Renal pelvis (tissue), 12 donors: ENCODE measurements at places on chromosomes 5 and 9. TPM values are rescaled to one million over a fixed set of nuclear protein-coding genes. Genes with fewer than 3 reads are reported as not detected.
A peak's percentile ranks its signal among the peaks of the same experiment; 100 is the strongest.

- no peak for DNase-seq
Observed at GRCh38 chr9:120733190-120733589, 18.9 kb upstream of the MEGF9 start.

The ZNF608 gene
- 80.8 TPM for polyA plus RNA-seq

- DNase-seq, result no peak
Observed at GRCh38 chr5:145450286-145450885, 384.8 kb downstream of the PRELID2 start.

DNA sequence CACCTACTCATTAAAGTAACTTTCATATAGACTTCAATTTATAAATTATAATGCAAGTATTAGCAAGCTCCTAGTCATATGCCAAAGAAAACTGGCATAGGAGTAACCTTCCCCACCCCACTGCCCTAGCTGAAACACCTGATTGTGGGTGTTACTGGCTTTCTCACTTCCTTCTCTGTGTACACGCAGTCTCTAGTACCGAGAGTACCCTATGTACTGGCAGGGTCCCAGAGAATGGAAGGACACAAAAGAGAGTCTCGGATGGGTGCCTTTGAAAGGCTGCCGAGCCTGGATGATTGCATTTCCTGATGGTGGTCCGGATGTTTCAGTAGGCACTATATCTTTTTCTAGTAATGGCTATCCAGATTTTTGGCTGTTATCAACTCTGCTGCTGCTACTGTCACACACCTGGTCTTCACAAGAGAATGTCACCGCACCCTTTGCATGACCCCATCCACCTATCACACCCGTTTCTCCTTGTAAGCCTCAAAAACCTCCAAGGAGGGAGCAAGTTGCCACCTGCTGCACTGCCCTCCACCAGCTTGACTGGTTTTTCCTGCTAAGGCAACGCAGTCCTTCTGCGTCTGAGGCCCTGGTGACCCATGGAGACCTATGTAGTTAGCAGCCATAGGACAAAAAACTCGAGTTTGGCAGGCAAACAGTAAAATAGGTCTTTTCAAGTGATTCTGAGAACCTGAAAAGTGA lies 53.8 kb upstream of the CLINT1 start:
- DNase-seq, result peak; percentile 76

GRCh38 chr5:77282337-77283027 lies 72.0 kb downstream of the PDE8B start:
- no peak for DNase-seq

The ZNF366 gene
- 3.4 TPM for polyA plus RNA-seq

GRCh38 chr5:178502401-178503100 lies 87.6 kb downstream of the COL23A1 start:
- DNase-seq, result no peak

- DNase-seq, result no peak
Observed at GRCh38 chr9:73515216-73515615, 363.6 kb downstream of the ANXA1 start.

DNA sequence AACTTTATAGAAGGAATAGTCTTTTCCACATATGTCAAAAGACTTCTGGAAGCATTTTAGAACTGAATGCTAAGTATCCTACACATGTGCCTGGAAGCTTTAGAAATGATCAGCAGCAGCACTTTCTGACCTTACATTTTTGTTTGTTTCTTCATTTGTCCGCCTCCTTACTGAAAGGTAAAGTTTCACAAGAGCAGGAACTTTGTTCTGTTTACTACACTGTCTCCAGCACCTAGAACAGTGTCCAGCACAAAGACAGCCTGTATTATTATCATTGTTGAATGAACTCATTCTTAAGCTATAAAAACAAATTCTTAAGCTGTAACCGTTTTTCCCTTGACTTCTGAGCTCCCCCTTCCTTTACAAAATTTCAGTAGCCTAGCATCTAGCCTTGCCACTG lies 14.8 kb downstream of the PIP5K1B start:
- DNase-seq, result no peak
